ENCODE measurements at places on chromosomes 1 and 21. TPM values are rescaled to one million over a fixed set of nuclear protein-coding genes. Genes with fewer than 3 reads are reported as not detected.
A peak's percentile ranks its signal among the peaks of the same experiment; 100 is the strongest.

The RSPO1 gene
- not detected for total RNA-seq

The TFAP2E gene
- 0.44 TPM for total RNA-seq

The KCNA2 gene
- 16.4 TPM for total RNA-seq

DNA sequence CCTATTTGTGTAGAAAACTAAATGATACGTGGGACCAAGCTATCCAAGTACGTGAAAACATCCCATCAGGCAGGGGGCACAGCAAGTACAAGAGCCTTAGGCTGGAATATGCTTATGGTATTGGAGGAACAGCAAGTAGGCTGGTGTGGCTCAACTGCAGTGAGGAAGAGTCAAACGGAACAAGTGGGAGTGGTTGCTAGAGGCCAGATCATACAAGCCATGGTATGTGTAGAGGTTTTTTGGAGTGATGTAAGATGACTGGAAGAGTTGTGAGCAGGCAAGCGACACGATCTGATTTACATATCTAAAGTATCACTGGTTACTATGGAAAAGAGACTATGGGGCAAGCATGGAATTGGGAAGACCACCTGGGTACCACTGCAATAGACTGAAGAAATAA is 27.8 kb downstream of the ELK4 start:
- no peak for DNase-seq
- peaks cover 16% of the 10 kb centered on the region for H3K4me1 ChIP-seq
- no peak overlapping the region for H3K4me3 ChIP-seq

DNA sequence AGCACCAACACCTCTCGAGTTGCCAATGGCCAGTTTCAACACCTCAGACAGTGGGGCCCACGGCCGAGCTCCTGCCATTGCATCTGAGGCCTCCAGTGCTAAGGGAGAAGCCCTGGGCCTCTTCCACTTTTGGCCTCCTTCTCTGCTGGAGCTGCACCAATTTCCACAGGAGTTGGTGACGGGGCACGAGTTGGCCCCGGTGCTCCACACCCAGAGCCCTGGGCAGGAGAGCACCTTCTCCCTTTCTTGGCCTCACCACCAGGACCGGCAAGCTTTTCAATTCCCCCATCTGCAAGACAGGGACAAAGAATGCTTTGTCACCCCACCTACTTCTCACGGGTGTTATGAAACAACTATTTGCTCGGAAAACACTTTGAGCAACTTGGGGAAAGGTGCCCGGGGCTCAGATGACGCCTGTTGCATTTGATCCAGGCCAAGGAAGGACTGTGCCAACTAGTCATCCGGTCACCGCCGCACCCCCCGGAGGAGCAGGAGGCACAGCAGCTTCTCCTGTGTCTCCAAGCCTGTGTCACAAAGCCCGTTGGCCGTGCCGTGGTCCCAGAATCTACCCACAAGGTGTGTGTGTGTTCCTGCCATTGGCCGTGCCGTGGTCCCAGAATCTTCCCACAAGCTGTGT is 55.2 kb downstream of the TOMM20 start:
- H3K27ac ChIP-seq: peak overlapping the region; percentile 82
- H3K36me3 ChIP-seq: no peaks in the 10 kb centered on the region
- no peaks in the 10 kb centered on the region for H3K27me3 ChIP-seq
- no peak overlapping the region for H3K4me3 ChIP-seq

DNA sequence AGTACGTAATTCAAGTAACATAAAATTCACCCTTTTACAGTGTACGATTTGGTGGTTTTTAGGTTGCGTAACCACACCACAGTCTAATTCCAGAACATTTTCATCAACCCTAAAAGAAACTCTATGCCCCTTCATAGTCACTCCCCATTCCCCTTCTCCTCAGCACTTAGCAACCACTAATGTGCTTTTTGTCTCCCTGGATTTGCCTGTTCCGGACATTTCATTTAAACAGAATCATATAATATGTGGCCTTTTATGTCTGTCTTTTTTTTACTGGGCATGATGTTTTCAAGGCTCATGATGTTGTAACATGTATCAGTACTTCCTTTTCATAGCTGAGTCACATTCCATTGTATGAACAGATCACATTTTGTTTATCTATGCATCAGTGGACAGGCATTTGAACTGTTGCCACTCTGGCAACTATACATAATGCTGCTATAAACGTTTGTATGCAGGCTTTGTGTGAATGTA is 20.8 kb downstream of the OBSCN start:
- no peak overlapping the region for H3K4me3 ChIP-seq
- DNase-seq: no peak
- H3K36me3 ChIP-seq: no peaks in the 10 kb centered on the region
- no peak overlapping the region for H3K27ac ChIP-seq
- H3K4me1 ChIP-seq: no peaks in the 10 kb centered on the region

DNA sequence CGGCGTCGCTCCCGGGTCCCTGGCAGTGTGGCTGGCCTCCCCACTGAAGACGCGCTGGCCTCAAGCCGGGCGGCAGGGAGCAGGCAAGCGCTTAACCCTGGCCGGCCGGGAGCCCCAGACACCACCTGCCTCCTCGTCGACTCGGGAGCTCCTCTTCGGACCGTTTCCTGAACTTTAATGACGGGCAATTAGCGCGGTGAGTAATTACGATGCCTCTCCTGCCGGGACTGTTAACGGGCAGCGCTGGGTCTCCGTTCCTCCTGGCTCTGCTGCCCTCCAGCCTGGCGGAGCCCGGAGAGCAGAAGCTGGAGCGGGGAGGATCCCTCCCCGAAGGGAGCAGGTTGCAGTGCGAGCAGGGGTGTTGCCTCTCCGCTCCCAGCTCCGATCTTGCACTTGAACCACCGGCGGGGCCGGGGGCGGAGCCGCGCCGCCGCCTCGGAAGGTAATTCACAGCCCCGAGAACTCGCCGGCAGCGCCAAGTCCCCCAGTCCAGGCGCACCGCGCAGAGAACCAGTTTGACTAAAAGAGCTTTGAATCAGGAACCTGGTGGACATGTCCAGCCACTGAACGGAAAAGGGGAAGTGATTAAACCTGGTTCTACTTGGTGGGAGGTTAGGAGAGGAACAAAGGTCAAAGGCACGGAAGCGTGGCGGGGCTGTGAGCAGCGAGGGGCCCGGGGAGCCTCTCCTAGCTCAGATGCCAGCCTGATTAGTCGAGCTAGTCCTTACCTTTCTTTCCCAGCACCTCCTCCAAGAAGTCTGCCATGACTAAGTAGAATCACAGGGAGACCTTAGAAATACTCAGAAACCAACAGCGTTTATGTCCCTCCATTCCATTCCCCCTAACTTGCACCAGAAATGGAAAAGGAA is 18.3 kb upstream of the PLEKHA6 start:
- no peak for DNase-seq
- peak overlapping the region; percentile 52 for H3K4me3 ChIP-seq
- H3K4me1 ChIP-seq: no peaks in the 10 kb centered on the region
- H3K27me3 ChIP-seq: no peaks in the 10 kb centered on the region

DNA sequence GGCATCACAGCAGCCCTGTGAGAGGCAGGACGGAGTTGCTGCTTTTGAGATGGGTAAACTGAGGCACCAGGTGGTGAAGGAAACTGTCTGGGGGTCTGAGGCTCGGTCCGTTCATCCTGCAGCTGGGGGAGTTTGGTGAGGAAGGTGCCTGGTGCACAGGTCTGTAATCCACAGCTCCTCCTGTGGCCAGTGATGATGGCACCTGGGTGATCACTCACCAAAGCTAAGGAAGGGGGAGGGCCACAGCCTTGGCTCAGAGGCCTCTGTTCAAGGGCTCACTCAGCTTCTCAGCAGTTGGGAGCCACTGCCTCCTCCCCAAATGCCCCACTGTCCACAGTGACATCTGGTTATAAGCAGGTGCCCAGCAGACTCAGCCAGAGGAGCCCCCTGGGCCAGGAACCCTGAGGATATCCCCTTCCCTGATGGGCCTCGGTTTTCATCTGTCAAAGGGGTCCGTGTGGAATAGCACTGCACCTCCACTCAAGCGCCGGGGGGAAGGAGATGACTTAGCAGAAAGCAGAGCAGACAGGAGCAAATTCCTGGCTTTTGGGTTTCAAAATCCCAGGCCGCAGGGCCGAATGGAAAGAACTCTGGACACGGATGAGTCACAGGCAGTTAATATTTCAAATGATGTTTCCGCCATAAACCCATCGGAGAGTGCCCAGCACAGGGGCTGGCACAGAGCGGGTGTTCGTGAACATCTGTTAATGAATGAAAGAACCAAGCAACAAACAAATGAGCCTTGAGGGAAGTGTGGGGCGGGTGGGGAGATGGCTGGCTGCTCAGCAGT is 82.8 kb downstream of the DMRTB1 start:
- no peak overlapping the region for H3K27ac ChIP-seq
- H3K4me3 ChIP-seq: no peak overlapping the region
- no peak for DNase-seq

- no peaks in the 10 kb centered on the region for H3K27me3 ChIP-seq
- DNase-seq: no peak
- no peak overlapping the region for H3K4me3 ChIP-seq
- no peaks in the 10 kb centered on the region for H3K4me1 ChIP-seq
Measured at GRCh38 chr21:36584980-36585940, 105.3 kb upstream of the CLDN14 start.

GRCh38 chr1:38168365-38168764 is 121.8 kb upstream of the POU3F1 start:
- H3K27ac ChIP-seq: no peak overlapping the region
- H3K4me3 ChIP-seq: no peak overlapping the region
- no peaks in the 10 kb centered on the region for H3K4me1 ChIP-seq
- no peak for DNase-seq
- H3K27me3 ChIP-seq: no peaks in the 10 kb centered on the region
- H3K36me3 ChIP-seq: no peaks in the 10 kb centered on the region

All from tibial nerve (tissue), 4 donors.